ENCODE measurements at places on chromosomes 4 and X.

- DNase-seq, result no peak
Measured at GRCh38 chr4:75229806-75230570, 284.2 kb downstream of the RCHY1 start.

GRCh38 chrX:3216581-3217180 is 129.8 kb downstream of the MXRA5 start:
- DNase-seq, result no peak

DNA sequence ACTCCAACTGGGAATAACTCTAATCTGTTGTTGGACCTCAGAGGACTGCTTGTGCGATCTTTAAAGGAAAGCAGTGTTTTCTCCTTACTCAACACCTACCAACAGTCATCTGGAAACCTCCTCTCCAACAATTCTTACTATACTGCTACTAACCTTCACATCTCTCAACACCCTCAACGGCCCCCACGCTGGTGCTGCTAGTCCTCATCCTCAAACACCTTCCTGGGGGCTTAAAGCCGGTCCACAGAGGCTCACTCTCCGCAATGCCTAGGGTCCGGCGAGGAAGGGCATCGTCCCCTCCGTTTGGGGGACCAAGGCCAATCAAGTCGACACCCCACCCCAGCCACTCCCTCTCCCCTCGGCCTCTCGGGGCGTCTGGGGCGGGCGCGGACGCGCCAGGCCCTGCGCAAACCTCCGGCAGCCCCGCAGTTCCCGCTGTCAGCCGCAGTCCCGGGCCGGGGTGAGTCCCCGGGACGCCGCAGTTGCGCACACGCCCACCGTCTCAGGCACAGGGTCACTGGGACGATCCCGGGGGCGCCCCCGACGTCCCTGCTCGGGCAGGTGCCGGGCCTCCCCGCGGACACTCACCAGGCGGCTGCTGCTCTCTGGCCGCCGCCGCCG is 418 bp downstream of the TAB3 start:
- DNase-seq, result no peak

DNA sequence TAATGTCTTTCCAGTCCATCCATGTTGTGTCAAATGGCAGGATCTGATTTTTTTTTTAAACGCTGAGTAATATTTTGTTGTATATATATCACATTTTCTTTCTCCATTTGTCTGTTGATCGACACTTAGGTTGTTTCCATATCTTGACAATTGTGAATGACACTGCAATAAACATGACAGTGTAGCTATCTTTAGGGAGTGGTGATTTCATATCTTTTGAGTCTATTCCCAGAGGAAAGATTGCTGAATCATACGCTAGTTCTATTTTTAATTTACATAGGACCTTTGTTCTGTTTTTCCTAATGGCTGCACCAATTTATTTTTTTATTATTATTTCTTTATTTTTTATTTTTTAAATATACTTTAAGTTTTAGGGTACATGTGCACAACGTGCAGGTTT is 470.7 kb downstream of the CCSER1 start:
- DNase-seq, result no peak

GRCh38 chr4:176277162-176277904 is 8.3 kb upstream of the ASB5 start:
- peak; percentile 20 for DNase-seq

DNA sequence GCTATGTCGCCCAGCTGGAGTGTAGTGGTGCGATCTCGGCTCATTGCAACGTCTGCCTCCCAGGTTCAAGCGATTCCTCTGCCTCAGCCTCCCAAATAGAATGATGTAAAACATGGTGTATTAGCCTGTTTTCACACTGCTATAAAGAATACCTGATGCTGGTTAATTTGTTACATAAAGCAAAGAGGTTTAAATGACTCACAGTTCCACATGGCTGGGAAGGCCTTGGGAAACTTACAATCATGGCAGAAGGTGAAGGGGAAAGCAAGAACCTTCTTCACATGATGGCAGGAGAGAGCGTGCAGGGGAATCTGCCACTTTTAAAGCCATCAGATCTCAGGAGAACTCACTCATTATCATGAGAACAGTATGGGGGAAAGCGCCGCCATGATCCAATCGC is 1191.8 kb downstream of the ARAP2 start:
- no peak for DNase-seq

GRCh38 chr4:185344743-185345538 is 50.8 kb downstream of the LRP2BP start:
- no peak for DNase-seq

- DNase-seq, result peak; percentile 6
Measured at GRCh38 chr4:105145903-105146275, 787 bp upstream of the TET2 start.

GRCh38 chr4:143700046-143700415 is 444 bp downstream of the FREM3 start:
- DNase-seq, result no peak

GRCh38 chr4:153788051-153788412 is 851 bp downstream of the SFRP2 start:
- no peak for DNase-seq

DNA sequence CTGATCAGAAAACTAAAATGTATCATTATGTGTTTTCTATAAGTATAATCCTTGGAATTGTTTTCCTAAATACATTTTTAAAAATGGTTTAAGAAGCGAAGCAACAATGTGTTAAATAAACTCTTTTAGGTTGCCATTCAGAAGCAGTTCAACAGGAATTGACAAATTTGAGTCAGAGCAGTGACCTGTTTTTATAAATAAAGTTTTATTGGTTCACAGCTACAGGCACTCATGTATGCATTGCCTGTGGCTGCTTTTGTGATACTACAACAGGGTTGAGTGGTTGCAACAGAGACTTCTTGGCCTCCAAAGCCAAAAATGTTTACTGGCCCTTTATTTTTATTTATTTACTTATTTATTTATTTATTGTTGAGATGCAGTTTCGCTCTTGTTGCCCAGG is 99.5 kb downstream of the FRMPD4 start:
- DNase-seq, result no peak

- no peak for DNase-seq
Measured at GRCh38 chrX:18966624-18967023, 17.3 kb downstream of the PHKA2 start.

- no peak for DNase-seq
Measured at GRCh38 chr4:100738196-100739165, 220.7 kb upstream of the EMCN start.

DNA sequence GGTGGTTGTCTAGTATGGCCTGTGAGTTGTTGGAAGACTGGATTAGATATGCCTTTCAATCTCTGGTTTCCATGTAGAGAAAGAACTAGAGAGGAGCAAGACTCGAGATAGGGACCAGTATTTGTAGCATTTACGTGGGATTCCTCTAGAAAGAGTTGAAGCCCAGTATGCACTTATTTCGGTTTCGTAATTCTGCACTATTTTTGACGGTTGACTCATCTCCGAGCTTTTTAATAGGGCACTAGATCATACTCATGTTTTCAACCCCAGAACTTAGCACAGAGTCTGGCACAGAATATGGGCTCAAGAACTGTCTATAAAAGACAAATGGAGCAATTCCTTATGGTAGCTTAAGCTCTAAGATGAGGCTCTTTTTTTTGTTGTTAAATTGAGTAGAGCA is 15.7 kb downstream of the HELT start:
- no peak for DNase-seq

GRCh38 chr4:1771555-1772305 is 21.4 kb upstream of the FGFR3 start:
- no peak for DNase-seq

DNA sequence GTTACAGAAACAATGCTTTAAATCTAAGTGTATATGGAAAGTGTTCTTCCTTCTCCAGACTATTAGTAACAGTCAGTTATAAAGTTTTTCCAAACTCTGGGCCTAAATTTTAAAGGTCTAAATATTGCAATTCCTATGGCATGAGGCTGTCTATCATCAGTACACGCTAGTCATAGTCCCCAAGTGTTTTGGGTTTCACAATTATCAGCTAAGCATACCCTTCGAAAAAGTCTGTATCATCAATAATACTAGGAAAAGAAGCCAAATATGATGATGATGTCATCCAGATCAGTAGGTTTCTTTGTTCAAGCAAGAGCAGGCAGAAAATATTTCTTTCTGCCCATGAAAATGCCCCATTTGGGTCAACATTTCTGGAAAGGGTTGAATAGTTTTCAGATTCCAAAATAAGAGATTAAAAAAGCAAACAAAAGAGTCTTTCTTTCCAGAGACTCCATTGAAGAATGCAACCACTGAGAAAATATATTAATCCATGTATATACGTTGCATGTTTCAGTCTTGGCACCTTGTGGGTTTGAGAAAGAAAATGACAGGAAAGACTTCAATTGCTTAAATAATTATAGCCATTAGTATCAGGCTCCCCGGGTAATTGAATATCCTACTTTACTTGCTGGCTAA is 173.8 kb downstream of the CAMK2D start:
- no peak for DNase-seq

- peak; percentile 32 for DNase-seq
Measured at GRCh38 chr4:20512033-20512792, 188.0 kb upstream of the PACRGL start.

DNA sequence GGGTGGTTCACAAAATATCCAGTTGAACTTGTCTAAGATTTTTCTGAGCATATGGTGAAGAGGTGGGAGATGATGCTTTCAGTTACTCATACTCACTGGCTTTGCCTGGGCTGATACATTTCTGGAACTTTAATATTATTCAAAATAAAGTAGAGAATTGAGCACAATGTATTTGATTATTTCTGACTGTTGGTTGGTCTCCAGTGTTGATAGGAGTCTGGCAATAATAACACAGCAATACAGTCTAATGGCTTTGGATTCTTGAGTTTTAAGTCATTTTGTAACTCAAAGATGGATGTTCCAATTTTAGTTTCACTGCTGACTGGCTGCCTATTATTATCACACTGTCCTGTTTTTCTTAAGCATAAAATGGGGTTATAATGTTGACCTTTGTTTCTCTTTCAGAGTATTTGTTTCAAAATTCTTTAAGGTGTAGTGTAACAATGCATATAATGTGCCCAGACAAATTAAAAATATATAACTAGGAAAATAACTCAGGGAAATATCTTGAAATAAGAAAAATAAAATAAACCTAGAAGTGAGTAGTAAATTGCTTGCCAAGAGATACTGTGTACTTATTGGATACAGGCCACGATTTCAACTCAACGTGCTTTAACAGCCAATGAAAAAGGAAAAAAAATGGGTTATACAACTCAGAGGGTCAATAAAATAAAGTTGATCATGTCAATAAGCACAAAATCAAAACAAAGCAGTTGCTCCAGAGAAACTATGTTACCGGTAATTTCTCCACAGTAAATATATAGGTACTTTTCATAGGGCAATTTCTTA is 99.0 kb downstream of the ARSJ start:
- no peak for DNase-seq

GRCh38 chrX:41482154-41482850 is 35.2 kb downstream of the NYX start:
- peak; percentile 16 for DNase-seq

DNA sequence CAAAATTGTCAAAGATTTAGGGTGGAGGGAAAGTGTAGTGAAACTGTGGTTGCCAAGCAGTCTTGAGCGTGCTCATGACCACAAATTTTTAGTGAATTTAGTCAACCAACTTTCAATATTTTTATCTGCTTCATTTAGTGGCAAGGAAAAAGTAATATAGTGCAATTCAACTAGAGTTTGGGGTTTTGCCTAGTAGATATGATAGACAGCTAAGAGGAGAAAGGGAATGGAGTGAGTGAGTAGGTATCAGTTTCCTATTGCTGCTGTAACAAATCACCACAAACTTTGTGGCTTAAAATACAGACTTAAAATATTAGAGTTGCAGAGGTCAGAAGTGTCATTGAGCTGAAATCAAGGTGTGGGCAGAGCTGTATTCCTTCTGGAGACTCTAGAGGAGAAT is 3.7 kb upstream of the CT47C1 start:
- no peak for DNase-seq

GRCh38 chr4:6366581-6366980 is 96.9 kb downstream of the WFS1 start:
- DNase-seq, result no peak

- no peak for DNase-seq
Measured at GRCh38 chr4:40991908-40992307, 222.4 kb downstream of the APBB2 start.

GRCh38 chrX:113260474-113260873 is 419.8 kb upstream of the AMOT start:
- DNase-seq, result no peak

- no peak for DNase-seq
Measured at GRCh38 chr4:73821325-73821724, 15.2 kb upstream of the CXCL6 start.

- DNase-seq, result no peak
Measured at GRCh38 chr4:186789651-186790050, 66.0 kb upstream of the FAT1 start.

- no peak for DNase-seq
Measured at GRCh38 chrX:38726612-38727011, 74.6 kb upstream of the MID1IP1 start.

DNA sequence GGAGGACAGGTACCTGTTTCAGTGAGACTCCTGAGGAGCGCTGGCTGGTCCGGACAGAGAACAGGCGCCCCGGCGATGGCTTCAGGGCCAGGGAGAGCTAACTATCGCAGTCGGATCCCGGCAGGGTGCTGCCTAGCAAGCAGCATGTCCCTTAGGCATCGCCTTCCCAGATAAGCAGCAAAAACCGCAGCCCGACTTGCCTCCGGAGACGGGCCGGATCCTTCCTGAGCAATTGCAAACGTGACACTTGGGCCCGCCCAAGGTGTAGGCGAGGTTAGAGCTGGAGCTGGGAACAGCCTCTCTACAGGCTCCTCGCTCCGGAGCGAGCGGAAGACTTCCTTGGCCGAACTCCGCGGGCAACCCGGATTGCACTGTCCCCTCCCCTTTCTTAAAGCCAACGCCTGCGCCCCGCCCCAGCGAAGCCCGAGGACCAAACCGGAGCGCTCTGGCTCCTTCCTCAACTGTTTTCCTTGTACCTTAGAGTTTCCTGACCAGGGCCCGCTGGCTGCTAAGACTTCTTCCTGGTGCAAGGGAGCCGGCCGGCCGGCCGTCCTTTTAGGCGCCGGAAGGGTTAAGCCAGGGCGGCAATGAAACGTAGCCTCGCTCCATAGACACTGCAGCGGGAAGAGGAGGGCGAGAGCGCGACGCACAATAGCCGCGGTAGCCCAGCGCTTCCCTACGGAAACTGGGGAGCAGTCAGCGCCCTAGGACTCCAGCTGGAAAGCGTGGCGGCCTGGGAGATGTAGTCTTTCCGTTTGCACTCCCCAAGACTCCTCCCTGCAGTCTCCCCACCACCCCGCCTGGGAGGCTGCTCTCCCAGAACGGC is at the start of gene OPHN1:
Gene OPHN1 (minus strand): TSS at position 341 of the 826 bp plus-strand sequence. CDS start 475 bp downstream, outside the sequence.
- no peak for DNase-seq

GRCh38 chr4:113350576-113350975 is 301.1 kb downstream of the ANK2 start:
- DNase-seq, result no peak

GRCh38 chr4:62133101-62133897 is 933.2 kb downstream of the ADGRL3 start:
- DNase-seq, result no peak

DNA sequence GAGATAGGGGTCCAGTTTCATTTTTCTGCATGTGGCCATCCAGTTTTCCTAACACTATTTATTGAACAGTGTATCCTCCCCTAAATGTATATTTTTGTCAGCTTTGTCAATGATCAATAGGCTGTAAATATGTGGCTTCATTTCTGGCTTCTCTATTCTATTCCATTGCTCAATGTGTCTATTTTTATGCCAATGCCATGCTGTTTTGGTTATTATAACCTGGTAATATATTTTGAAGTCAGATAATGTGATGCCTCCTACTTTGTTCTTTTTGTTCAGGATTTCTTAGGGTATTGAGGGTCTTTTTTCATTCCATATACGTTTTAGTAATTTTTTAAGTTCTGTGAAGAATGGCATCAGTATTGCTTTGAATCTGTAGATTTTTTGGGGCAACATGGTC is 8.7 kb upstream of the CXCL3 start:
- DNase-seq, result no peak
